Brain microvascular endothelial cell (primary cell): ENCODE measurements at places on chromosomes 1 and 21.

DNA sequence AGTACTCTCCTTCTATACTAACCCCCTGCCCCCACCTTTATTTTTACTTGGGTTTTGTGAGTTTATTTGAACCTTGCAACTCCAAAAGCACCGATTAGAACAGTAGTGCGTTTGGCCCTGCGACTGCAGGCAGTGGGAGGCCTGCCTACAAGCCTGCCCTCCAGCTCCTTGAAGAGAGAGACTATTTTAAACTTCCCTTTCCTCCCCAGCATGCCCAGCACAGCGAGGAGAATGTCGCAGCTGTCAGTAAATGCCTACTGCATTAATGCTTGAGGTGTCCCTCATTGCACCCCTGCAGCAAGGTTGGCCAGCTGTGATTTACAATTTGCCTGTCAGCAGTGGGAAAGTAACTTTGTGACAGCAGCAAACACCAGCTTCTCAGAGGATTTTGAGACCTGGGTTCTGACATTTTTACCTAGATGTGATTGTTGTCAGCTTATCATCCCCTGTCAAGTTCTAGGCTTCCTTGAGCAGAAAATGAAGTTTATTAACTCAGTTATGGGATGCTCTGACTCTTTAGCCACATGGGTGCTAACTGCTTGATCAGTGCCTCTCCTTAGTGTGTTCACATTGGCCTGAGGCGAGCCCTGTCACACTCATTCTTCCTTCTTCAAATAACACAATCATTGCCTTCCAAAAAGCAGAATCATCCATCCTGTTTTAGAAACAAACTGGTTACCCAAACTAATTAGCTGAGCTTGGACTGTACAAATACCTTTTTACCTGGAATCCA, 170.6 kb downstream of the PDE4B start:
- no peak for DNase-seq

- no peak for DNase-seq
Observed at GRCh38 chr1:8739377-8739776, 78.1 kb downstream of the RERE start.

GRCh38 chr1:2299131-2299627, 71.1 kb downstream of the SKI start:
- no peak for DNase-seq

- no peak for DNase-seq
Observed at GRCh38 chr21:17786071-17786850, 32.9 kb downstream of the C21orf91 start.

- DNase-seq, result no peak
Observed at GRCh38 chr1:228012555-228012954, 5.8 kb downstream of the WNT3A start.
